ENCODE measurements at places on chromosomes 3 and 15.

GRCh38 chr3:82342521-82342920, 581.1 kb upstream of the GBE1 start:
- no peak for ATAC-seq

DNA sequence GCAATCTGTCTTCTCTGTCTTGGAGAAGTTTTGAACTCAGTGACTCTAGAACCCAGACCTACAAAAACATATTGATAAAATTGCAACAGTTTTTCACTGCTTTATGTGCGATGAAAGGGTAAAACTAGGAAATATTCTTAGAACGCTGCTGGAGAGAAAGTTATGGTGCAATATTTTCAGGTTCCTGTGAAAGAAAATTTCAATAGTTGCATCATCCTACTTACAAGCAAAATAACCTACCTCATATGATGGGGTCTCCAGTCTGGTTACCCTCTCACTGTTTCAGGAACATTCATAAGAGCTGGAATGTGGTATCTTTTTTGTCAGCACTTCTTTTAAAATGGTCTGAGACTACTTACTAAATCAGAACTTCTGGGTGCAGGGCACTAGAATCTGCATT, 27.1 kb downstream of the GATM start:
- ATAC-seq = no peak

- peak; percentile 51 for ATAC-seq
Measured at GRCh38 chr3:155553780-155554179, 191.1 kb downstream of the PLCH1 start.

GRCh38 chr3:124532071-124532470, 198.2 kb upstream of the UMPS start:
- no peak for ATAC-seq

DNA sequence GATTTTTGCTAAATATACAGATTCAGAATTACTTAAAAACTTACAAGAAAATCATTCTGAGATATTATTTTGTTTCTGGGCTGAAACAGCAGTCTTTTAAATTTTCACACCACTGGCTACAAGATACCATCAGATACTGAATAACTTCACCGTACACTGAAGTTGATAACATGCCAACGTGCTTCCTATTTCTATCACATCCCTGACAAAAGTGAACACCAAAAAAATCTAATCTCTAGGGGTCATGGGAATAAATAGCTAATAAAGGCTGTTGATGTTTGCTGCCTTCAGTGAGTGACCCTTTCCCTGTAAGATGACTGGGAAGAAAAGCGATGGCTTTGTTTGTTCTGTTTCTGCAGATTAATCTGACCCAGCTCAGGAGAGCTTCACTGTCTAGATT, 120.5 kb downstream of the DUT start:
- ATAC-seq = no peak

DNA sequence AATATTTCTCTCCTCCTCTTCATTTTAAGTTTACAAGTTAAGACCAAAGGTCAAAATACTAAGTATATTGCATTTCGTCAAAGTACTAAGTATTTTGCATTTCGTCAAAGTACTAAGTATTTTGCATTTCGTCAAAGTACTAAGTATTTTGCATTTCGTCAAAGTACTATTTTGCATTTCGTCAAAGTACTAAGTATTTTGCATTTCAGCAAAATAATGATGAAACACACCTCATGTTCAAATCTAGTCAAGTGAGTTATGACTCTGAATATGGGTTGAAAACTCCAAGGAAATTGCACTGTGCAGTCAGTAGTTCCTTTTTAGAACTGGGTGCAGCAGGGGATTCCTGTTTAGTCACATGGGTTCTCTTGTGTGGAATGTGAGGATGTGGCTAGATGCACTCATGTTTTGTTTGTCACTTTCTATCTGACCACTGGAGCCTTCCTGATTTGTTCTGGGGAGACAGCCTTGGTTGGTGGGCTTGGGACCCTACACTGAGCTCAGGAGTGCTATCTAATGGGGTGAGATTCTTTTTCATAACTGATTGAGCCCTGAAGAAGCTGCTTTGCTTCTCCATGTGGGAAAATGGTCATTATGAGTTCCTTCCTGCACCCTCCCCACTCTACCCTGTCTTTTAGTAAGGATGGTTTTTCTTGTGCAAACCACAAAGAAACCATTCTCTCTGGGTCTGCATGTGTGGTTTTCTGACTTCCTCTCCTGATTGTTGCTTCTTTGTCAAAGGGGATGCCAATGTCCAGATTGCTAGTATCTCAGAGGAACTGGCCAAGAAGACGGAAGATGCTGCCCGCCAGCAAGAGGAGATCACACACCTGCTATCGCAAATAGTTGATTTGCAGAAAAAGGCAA, 73.4 kb downstream of the CCK start:
- no peak for ATAC-seq

- peak; percentile 71 for ATAC-seq
Measured at GRCh38 chr15:48796930-48797329, 13.9 kb downstream of the CEP152 start.

DNA sequence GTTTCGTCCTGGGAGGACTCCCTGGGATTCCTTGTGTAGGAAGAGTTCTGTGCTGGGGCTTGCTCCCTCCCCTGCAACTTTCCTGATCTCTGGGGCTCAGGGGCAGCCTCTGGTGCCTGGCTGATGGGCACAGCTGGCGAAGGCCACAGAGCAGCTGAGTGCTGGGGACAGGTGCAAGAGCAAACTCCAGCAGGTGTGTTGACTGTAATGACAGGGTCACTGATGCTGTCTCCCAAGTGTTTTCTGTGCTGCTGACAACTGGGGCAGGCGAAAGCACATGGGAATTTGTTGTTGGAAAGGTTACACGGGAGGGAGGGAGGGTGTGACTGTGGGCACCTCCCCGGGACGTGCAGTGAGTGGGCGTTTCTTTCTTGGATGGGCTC, 21.6 kb downstream of the CPN2 start:
- ATAC-seq = no peak

DNA sequence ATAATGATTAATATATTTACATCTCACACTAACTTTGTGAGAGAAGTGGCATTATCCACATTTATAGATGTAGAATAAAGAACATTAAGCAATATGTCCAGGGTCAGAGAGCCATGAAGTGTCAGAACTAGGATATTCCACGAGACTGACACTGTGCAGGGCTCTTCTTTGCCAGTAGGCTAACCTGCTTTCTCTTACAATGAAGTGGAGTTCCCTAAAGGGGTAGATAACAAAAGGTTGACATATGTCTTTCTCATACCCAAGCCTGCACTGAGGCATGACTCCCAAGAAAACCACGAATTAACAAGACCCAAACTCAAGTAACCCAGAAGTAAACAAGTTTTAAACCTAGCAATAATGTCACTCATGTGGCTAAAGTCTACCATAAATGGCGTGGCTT, 191.5 kb upstream of the SLC2A2 start:
- ATAC-seq = no peak

DNA sequence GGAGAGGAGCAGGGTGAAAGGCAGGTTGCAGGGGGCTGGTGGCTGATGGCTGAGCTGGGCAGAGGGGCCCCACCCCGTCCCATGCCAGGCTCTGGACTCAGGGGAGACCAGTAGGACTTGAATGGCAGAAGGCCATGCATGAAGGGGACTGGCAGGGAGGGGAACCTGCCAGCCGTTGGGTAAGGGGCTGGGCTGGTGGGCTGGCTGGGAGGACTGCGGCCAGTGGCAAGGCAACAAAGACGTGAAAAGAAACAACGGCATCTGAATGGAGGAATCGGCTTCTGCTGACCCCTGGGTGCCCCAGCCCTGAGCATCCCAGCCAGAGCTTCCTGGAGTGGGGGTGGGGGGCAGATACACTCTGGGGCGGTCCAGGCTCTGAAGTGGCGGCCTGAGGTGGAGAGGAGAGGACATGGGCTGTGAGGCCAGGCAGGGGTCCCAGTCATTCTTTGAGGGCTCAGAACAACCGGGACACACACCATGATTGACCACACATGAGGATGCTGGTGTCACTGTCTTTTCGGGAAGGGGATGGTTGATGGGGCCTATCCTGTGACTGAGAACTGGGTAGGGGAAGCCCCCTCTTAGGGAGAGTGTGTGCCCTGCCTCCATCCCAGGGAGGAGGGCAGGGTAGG, 11.7 kb downstream of the GLYCTK start:
- ATAC-seq = no peak

- no peak for ATAC-seq
Measured at GRCh38 chr3:160684368-160684740, 7.4 kb downstream of the ARL14 start.
